ENCODE measurements at places on chromosomes 1 and 21.

DNA sequence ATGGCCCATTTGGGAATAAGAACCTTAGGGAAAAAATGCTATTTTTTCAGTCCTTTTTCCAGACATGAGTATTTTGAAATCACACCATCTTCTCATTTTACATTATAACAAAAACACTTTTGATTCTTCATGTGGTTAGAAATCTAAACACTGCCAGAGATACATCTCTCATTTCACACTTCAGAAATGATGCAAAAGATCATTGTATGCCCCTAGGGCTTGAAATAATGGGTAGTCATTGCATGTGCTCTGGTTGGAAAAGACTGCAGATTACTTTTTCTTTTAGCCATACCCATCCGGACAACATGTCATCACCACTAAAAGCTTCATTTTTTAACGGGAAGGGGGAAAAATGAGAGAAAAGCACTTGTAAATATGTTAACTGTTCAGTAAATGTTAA lies 1152.2 kb upstream of the ADGRL4 start:
- no peak for DNase-seq

- DNase-seq: no peak
Measured at GRCh38 chr1:230169454-230170152, 102.6 kb downstream of the GALNT2 start.

DNA sequence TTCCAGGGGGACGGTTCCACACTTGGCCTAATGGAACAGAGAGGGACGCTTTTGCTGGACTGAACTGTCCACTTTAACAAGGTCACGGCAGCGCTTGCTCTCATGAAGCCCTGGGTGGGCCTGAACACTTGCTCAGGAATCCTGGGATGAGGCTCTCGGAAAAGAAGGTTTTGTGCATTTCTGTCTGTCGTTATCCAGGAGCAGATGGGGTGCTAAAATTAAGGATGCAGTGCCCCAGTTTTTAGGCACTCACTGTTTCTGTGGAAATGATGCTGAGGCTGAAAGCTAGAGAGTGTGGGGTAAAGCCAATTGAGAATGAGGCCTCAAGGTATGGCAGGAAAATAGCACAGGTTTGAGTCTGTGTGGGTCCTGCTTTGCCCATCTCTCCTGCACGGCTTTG lies 111.0 kb downstream of the DAB1 start:
- DNase-seq: no peak

DNA sequence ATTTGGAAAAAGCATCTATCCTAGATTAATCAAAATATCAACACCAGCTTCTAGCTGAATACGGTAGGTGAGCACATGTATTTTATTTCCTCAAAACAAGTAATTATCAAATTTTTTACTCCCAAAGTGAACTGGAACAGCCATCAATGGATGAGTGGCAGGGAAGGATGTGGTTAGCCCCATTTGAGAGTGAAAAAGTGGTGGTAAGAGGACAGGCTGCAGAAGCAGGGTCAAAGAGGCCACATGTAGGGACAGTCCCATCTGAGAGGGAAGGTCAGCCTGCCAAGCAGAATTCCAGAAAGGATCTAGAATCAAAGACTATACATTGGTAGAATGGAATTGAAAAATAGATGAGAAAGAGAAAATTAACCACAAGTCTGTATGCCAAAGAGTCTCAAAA lies 163.8 kb downstream of the SMYD3 start:
- no peak for DNase-seq

GRCh38 chr21:19197950-19198349 lies 794.4 kb upstream of the TMPRSS15 start:
- DNase-seq: no peak

DNA sequence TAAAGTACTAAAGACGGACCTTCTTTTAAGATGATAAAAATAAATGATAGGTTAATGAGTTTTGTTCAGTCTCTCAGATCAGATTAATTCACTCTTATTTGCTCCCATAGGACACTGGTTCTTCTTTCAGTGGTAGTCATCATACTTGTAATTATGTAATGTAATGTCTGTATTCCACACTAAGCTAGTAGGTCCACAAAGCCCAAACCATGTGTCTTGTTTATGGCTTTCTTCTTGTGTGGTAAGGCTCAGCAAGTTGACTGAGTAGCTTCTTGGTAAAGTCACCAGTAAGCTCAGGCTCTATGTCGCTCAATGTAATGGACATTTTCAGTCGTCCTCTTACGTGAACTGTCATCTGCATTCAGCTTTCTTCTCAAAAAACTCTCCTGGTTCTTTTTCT lies 2.5 kb downstream of the LYPLAL1 start:
- DNase-seq: no peak
